ENCODE measurements at places on chromosomes 11 and 22.
A peak's percentile ranks its signal among the peaks of the same experiment; 100 is the strongest.

DNA sequence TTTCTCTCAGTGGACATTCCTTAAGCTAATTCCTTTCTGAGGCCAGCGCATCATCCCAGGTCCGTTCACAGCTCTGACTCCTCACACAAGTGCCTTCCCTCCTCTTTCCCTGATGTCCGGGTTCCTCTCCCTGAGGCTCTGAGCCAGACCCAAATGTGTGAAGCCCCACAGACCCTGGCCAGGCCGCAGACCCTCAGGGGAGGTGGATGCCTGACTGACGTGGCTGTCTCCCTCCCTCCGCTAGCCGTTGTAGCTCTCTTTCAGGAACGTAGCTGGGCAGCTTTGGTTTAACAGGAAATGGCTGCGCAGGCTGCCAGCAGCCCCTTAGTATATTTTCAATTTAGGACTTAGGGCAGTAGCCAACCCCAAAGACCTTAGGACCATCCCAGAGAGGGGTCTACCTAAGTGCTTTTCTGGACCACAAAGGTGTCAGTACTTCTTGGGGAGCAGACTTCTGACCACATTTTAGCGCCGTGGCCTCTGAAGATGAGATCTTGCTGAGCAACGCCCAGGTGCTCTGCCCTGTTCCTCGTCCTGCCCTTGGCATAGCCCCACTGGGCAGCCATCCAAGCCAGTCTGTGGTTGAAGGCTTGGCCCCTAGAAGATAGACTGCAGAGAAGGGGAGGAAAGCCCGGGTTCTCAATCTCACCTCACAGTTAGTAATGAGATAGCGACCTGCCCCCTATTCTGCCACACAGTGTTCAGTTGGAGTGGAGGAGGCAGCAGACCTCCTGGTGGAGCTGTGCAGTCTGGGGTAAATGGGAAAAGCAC is 27.0 kb downstream of the MYBPC3 start:
- peak; percentile 38 for DNase-seq

DNA sequence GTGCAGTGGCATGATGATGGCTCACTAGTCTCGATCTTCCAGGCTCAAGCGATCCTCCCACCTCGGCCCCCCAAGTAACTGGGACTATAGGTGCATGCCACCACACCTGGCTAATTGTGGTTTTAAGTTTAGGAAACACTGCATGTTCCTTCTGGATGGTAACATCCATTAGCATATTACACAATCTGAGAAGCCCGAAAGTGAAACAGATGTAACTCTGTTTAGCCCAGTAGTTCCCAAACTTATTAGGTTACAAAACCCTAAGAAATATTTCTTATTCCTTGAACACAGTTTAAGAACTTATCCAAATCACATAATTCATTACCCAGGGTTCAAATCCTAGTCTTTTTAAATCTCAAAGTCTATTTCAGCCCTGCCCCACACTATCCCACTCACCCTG is 28.3 kb downstream of the POLDIP3 start:
- no peak for DNase-seq

DNA sequence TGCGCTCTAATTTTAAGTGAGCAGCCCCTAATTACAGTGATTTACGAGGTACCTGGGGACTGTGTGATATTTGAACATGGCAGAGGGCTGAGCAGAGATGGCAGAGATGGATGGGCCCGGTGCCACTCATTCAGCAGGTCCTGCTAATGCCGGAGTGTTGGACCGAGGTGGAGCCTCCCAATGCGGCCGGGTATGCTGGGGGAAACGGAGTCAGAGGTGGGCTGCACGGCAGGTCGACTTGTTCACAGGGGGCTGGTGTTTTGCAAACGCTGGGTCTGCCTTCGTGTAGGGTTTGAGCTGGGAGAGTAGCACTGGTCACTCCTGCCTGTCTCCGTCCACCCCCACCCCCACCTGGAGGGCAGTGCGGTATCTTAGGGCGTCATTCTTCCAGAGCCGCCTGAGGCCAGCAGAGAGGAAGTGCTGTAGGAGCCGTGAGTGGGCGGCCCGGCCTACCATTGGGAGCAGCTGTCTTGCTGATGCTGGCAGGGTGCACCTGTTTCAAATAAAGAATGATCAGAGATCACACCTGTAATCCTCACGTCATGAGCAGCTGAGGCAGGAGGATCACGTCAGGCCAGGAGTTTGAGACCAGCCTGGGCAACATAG is 122.6 kb downstream of the IGLL1 start:
- no peak for DNase-seq

DNA sequence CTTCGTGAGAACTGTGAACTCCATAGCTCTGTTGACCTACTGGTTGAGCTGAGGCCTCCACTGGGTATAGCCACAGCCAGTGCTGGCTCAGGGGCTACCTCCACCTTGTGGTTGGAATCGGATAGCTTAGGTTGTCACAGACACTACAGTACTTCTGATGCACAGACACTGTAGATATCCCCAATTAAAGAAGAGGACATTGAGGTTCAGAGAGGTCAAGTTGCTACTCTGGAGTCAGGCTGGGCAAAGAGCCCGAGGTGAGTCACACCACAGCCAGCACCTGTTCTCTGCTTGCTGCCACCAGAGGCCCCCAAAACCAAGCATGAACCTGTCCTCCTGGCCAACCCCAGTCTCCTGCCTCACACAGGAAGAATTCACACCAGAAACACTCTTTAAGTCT is 5.4 kb downstream of the UFD1 start:
- no peak for DNase-seq

DNA sequence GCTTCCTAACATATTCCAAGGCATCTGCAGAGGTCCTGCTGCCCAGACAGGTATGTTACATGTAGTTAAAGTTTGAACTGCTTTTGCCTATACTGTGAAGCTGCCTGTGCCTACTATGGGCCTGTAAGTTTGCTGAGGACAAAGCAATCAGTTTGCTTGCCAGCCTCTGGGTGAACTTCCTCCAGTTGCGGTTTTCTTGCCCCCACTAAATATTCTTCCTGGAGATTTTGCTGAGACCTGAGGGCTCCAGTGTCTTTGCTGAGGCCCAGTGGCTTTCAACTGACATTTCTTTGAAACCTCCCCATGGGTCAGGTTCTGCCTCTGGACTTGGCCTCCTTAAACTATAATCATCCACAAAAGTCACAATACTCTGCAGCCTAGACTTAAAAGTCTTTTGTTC is 29.6 kb upstream of the MMP20 start:
- no peak for DNase-seq

DNA sequence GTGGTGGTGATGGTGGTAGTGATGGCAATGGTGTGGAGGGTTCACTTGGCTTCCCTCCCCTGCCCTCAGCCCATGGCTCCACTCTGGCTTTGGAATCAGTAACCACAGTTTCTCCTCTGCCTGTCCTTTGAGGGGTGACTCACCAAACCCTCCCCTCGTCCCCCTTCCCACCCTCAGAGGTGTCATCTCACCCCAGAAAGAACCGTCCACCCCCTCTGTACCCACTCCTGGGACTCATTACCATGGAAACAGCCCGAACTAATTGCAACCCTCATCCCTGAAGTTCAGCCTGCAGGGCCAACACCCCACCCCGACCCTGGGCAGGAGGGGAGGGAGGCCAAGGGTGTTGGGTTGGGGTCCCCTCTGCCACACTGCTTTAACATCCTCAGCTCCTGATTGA is 26.6 kb downstream of the PHLDB1 start:
- no peak for DNase-seq

DNA sequence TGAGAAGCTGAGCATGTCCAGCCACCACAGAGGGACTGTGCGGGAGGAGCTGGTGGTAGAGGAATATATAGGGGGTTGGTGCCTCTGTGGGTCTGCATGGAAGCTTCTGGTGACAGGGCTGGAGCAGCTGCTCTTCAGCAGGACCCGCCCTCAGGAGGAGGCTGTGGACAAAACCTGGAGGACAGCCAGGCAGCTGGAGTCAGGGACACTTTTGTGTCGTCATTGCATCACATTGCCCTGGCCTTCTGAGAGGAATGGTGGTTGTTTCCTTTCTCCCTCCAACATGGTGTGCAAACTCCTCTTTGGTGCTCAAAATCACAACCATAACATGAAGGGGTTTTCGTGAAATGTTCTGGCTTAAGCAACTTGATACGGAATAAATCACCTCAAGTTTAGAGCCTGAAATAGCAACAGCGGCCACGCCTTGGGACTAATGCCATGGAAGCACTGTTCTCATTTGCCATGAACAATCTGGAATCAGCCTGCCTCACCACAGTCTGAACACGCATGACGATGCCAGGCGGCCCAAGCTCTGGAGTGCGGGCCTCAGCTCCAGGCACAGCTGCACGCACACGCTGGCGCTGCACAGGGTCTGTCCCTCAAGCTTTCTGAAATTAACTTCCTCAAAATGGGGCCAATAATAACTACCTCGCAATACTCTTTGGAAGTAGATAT is 17.1 kb upstream of the CSRP3 start:
- peak; percentile 21 for DNase-seq

GRCh38 chr11:106137758-106138157 is 60.3 kb downstream of the AASDHPPT start:
- DNase-seq = no peak

GRCh38 chr11:58741127-58741526 is 9.4 kb upstream of the GLYAT start:
- DNase-seq = no peak

DNA sequence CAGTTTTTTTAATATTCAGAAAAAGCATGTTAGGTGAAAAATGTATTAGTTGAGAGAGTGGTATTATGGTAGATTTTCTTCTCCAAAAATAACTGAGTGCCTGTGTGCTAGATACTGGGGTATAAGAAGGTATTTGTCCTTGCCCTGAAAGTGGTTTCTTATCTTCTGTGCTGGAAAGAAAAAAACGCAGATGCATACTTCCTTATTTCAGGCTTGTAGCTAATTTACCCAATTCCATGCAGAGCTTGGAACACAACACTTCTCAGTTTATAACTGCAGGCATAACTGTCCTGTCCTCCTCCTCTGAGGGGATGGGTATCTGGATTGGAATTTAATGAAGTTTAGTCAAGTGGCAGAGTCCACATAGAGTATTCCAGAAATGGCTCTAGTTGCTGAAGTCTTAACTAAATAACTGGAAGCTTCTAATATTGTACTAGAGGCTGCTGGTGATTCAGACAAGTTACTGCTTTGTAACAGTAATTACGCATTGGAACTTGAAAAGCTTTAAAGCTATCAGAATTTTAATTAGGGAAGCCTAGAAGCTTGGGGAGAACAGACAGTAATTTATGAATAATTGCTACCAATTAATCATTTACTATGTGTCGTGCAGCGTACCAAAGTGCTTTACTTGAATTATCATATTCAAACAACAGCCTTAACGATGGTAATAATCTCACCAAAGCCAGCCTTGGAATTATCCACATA is 12.7 kb upstream of the C11orf91 start:
- DNase-seq = no peak

DNA sequence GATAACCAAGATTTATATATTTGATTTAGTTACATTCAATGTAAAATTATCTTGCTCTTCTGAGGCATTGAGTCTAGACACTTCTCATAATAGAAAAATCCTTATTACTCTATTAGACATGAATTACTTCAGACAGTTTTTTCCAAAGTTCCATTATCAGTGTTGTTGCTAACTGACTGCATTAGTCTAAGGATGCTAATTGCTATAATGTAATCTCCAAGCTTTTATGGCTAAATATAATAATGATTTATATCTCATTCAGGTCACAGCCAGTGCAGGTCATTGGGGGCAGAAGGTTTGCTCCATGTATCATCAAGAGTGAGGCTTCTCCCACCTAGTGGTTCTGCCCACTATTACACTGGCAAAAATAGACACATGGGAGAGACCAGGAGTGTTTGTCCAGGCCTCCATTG is 377.2 kb upstream of the DDI1 start:
- DNase-seq = peak; percentile 12

GRCh38 chr11:9820260-9820659 is 156.4 kb downstream of the SWAP70 start:
- no peak for DNase-seq

DNA sequence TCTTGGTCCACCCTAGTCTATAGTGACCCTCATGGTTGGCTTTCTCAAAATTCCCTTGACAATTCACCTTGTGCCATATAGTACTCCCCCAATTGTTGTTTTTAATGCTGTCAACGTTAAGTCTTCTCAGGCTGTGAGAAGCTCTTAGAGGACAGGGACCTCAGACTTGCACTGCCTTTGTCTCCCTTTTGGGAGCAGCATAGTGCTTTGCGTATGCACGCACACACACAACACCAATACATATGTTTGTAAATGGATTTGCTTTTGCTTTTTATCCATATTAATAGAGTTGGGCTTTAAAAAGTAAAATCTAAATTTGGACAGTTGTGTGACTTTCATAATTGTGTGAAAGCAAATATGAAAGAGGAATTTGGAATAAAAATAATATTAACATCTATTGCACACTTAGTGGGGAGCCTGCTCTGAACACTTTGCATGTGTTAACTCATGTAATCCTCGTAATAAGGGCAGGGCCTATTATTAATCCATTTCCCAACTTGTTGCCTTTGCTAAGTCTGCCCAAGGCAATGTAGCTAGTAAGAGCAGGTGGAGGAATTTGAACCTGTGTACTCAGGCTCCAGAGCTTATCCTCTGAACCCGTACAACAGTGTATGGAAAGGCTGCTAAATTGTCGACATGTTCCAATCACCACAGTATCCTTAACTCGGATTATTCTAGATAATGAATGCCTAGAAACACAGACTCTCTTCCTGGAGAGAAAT is 257.7 kb upstream of the NARS2 start:
- DNase-seq = no peak

GRCh38 chr11:10181811-10182210 is 112.2 kb downstream of the SBF2 start:
- no peak for DNase-seq

DNA sequence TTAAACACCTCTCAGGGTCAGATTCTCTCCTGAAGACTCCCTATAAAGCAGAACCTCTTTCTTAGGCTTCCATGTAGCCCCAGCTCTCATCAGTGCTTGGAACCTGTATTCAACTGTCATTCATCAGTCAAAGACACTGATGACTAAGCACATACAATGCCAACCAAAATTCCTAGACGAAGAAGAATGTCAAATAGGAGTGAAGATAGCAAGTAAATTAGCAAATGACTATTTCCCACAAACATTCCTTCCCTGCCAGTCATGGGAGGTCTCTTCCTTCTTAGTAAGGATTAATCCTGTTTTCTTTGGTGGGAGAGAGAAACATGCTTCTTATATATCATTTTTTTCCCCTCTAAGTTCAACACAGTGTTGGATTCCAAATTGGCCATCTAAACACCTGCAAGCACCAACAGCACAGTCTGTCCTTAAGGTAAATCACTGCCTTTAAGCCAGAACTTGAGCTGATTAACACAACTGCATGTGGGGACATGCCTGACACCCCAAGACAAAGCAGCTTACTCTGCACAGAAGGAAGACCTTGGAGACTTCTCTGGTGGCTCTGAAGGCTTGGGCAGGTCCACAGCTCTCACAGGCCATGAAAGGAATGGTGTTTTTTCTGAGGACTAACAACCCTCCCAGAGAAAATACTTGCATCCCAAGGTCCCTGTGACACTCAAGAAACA is 47.5 kb upstream of the ME3 start:
- no peak for DNase-seq

GRCh38 chr11:65110354-65110861 is 1.3 kb upstream of the TM7SF2 start:
- DNase-seq = peak; percentile 83

- DNase-seq = no peak
Observed at GRCh38 chr11:71093783-71094182, 158.6 kb downstream of the SHANK2 start.

Data from NCI-H1092 treated with DMSO at 0.1 percent for 48 hours (cell line).